ENCODE measurements at places on chromosomes 11 and 22.
A peak's percentile ranks its signal among the peaks of the same experiment; 100 is the strongest.

DNA sequence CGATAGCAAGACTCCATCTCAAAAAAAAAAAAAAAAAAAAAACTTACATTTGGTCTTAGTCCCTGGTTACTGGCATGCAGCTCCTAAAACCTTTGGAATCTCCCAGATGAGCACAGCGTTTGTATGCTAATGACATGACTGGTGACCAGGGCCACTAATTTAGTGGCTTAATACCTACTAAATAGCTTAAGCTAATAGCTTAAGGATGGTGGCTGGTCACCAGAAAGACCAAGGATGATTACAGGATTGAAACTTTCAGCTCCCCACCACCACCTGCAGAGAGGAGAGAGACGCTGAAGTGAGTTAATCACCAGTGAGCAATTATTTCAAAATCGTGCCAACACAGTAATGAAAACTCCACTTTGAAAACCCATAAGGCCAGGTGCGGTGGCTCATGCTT lies 37.1 kb downstream of the DENND5A start:
- DNase-seq, result no peak

DNA sequence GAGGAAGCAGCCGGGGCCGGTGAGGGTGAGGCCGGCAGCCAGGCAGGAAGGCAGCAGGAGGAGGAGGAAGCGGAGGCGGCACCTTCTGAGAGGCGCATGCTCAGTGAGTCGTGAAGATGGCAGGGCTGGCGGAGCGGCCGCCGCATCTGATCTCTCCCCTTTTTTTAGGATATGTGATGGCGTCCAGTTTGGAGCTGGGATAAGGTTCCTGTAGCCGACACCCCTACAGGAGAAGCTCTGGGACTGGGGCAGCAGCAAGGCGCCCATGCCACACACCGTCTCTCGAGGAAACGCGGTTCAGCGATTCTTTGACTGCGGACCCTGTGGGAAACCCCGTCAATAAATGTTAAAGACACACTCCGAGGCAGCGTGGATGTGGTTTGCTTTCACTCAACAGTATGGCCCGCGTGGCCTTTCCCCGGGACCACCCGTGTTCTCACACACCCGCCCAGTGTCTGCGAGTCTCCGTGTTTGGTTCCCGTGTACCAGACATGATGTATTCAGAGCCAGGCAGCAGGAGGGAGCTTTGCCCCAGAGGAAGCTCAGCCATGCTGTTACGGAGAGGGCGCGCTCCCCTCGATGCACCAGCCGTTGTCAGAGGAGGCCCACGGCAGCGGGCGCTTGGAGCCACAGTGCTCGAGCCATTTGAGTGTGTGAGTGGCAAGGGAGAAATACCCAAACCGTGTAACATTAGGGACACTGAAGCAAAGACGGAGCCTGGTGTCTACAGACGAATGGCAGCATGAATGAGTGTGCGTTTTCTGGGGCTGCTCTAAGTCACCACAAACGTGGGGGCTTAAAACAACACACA lies 27.7 kb upstream of the PARVB start:
- DNase-seq, result no peak

- no peak for DNase-seq
Observed at GRCh38 chr11:72294616-72295395, 50.8 kb upstream of the PHOX2A start.

GRCh38 chr11:4385978-4386740 lies 7.3 kb downstream of the TRIM21 start:
- DNase-seq, result no peak

- no peak for DNase-seq
Observed at GRCh38 chr22:48093981-48094380, 1331.5 kb downstream of the TBC1D22A start.

- DNase-seq, result no peak
Observed at GRCh38 chr11:121318848-121319834, 26.6 kb downstream of the SC5D start.

DNA sequence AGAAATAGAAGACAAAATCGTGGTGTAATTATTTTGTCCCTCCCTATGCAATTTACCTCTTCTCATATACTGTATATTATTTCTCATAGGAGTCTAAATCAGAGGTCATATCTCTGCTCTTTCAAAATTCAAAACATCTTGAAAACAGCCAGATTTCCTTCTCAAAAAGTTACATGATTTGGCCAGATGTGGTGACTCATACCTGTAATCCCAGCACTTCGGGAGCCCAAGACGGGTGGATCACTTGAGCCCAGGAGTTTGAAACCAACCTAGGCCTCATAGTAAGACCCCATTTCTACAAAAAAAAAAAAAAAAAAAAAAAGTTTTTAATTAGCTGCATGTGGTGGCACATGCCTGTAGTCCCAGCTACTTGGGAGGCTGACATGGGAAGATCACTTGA lies 29.0 kb upstream of the DNAJB7 start:
- no peak for DNase-seq

GRCh38 chr22:36853407-36854099 lies 7.3 kb upstream of the NCF4 start:
- no peak for DNase-seq

- no peak for DNase-seq
Observed at GRCh38 chr11:59267196-59267595, 54.5 kb upstream of the MPEG1 start.

- no peak for DNase-seq
Observed at GRCh38 chr11:16337421-16338213, 18.7 kb downstream of the SOX6 start.

- DNase-seq, result no peak
Observed at GRCh38 chr11:60996381-60997138, 25.1 kb downstream of the CD6 start.

DNA sequence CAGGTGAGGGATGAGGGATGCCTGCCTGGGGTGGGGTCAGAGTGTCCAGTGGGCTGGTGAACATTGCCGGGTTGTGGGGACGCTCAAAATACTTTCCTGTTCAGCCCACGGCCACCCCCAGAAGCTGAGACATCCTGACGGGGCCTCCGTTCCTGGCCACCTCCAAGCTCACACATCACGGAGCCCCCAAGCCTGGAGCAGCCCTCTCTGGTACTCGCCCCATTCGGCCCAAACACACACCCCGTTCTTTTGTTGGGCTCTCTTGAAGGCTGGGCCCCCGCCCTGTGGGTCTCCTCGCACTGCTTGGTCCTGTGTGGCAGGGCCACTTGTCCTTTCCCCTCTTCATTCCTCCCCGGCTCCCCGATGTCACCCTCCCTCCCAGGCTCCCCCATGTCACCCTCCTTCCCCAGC lies 442.6 kb downstream of the TBC1D22A start:
- DNase-seq, result no peak

GRCh38 chr22:24337894-24338645 lies 67.4 kb downstream of the SPECC1L start:
- DNase-seq, result no peak

DNA sequence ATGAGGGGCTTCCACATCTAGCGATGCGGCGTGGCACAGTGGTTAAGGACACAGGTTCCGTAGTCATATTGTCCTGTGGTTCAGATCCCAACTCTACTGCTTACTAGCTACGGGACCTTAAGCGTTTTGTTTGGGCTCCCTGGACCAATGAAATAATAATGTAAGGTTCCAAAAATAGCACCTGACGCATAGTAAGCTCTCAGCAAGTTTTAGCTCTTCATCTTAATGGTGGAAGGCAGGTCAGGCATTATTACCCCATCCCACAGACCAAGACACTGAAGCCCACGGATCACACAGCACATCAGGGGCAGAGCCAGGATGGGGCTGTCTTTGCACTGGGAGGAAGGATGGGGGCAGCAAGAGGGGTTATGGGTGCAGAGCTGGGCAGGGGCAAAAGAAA lies 13.0 kb downstream of the DNAJB13 start:
- no peak for DNase-seq

DNA sequence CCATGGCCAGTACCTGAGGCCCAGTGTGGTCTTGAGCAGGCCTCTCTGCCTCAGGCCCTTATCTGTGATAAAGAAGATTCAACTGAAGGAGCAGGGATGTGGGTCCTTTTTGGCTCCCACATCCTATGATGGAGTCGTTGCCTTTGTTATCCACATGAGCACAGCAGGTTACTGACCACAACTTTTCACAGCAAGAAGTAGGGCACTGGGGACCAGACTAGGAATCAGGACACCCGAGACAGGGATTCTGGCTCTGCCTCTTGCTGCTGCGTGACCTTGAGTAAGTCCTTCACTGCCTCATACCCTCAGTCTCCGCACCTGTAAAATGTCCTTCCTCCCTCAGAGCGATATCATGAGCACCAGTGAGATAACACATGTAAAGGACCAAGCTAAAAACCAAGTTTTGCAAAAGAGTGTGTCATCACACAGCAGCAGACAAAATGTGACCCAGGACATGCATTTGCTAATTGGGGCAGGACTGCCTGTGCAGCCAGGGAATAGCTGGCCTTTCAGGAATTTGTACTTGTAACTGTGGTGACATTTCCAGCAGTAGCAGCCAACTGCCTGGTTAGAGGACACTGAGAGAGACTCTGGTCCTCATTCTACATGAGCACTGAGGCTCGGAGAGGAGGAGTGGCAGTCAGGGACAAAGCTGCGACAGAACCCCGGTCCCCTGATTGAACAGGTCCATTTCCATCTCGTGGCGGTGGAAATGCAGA lies 13.2 kb upstream of the SMIM35 start:
- no peak for DNase-seq

DNA sequence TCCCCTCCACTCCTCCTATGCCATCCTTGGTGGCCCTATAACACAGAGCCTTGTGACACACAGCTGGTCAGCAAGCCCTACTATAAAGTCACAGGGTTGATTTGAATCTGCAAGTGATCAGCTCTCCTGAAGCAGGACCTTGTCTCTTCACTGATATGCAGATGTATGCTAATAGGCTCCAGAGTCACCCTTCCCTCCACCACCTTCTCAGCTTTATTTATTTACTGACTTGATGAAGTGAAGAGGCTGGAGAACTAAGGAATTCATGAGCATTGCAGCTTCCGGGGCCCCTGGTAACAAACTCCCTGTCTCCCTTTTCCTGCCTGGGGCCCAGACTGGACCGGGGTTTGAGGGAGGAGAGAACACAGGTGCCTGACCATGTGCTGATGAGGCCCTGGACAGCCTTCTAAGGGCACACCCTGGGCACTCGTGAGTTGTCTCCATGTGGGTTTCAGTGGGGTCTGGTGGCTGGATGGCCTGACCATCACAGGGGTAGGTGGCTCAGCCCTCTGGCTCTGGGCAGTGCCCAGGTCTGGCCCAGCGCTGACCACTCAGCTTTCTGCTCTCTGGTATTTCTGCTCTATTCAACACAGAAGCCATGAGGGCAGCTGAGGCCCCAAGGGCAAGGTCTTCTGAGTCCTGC lies 307.5 kb downstream of the NTM start:
- no peak for DNase-seq

GRCh38 chr11:1192741-1193325 lies 30.0 kb upstream of the MUC5B start:
- DNase-seq, result no peak

DNA sequence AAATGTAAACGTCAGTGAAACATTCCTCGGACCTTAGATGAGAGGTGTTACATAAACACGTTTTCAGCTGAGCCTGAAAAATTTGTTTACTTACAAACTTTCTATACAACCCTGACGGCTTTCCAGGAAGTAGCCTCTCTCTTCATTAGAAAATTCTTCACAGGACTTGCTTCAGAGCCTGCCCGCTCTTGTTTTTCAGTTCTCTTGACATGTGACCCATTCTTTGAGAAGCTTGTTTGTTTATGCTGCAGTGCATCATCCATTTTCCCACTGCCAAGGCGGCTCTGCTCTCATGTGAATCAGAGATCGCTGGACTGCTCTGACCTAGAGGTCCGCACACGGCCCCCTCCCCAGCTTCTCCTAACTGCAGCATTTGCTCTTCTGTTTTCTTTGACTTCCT lies 47.9 kb upstream of the ARHGAP42 start:
- DNase-seq, result no peak

- no peak for DNase-seq
Observed at GRCh38 chr11:116697639-116698038, 75.1 kb downstream of the BUD13 start.

- no peak for DNase-seq
Observed at GRCh38 chr22:17984114-17984513, 40.2 kb downstream of the MICAL3 start.

GRCh38 chr22:29704528-29705285 lies 15.1 kb upstream of the CABP7 start:
- DNase-seq, result no peak

DNA sequence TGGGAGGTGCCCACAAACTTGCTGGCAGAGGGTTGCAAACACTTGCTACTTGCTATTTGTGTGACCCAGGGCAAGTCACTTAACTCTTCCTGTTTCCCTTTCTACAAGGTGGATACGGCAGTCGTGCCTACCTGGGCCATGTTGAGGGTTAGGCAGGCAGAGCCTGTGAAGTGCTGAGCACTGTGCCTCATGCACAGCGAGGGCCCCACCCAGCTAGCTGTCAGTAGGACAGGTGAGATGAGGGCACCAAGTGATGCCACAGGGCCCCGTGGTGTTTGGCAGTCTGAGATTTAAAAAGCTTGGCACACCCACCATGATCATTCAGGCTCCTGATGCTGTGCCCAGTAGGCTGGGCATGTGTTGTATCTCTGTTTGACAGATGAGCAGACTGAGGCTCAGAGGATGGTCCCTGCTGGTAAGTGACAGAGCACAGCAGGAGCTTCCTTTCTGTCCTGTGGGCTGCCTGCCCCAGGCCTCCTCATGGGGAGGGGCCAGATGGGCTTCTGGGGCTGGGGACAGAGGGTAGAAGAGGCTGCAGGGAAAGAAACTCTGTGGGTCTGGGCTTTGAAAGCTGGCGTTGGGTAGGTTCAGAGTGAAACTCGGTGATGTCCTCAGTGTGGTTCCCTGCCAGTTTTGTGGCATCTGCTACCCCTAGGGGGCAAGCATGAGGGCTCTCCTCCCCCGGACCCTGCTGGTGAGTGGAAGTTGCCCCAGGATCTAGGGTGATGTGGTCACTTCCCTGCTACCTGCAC lies 59.3 kb downstream of the TSPAN18 start:
- no peak for DNase-seq

DNA sequence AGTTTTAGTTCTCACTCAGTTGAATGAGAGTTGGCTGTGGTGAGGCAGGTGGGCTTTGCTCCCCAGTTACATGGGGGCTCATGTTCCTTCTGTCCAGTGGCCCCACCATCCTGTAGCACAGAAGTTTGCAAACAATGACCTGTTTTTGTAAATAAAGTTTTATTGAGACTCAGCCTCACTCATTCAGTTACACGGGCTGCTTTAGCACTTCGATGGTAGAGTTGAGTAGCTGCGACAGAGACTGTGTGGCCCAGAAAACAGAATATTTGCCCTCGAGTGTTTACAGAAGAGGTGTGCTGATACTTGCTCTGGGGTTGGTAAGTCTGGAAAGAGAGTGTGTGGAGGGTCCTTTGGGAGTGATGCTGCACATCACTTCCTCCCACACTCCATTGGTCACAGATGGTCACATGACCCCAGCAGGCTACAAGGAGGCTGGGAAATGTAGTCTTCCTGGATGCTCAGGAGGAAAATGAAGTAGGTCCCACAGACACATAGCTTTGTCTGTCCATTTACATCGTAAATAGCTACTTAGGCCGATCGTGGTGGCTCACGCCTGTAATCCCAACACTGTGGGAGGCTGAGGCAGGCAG lies 34.6 kb downstream of the IFT27 start:
- no peak for DNase-seq

- peak; percentile 33 for DNase-seq
Observed at GRCh38 chr22:40036591-40037225, 42.0 kb downstream of the FAM83F start.

GRCh38 chr11:133046252-133046651 lies 486.0 kb downstream of the OPCML start:
- no peak for DNase-seq

Measured in NCI-H1048 (cell line).